ENCODE measurements at places on chromosomes 1 and 21.
A peak's percentile ranks its signal among the peaks of the same experiment; 100 is the strongest.

- no peak for DNase-seq
Measured at GRCh38 chr1:67269061-67269460, 38.6 kb upstream of the IL12RB2 start.

- DNase-seq, result peak; percentile 51
Measured at GRCh38 chr1:27643600-27644368, 8.8 kb upstream of the FGR start.

- DNase-seq, result no peak
Measured at GRCh38 chr1:82979593-82980236, 1019.2 kb downstream of the TTLL7 start.

GRCh38 chr1:166302989-166303758, 136.4 kb upstream of the FAM78B start:
- no peak for DNase-seq

DNA sequence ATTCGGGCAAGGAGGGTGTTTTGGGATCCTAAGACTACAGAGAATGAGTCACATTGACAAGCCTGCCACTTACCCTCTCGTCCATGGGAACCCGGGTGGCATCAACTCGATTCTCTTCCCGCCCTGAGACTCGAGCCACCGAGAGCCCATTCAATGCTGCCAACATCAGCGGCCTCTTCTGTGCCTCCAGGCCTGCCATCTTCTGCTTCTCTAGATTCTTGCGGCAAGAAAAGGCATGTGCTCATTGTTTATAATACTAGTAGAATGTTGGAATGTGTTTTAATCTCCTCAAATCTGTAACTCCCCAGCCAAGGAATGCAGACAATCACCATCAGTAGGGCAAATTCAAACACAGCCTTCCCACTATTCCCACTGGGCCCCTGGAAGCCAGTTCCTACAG, 96.9 kb downstream of the SMYD2 start:
- no peak for DNase-seq

GRCh38 chr1:1630965-1631781, 800 bp upstream of the MMP23B start:
- DNase-seq, result peak; percentile 84

GRCh38 chr1:200183637-200184036, 156.1 kb downstream of the NR5A2 start:
- DNase-seq, result no peak

GRCh38 chr1:38088791-38089190, 42.2 kb upstream of the POU3F1 start:
- DNase-seq, result no peak

- no peak for DNase-seq
Measured at GRCh38 chr1:23577056-23578004, 18.0 kb upstream of the ID3 start.

DNA sequence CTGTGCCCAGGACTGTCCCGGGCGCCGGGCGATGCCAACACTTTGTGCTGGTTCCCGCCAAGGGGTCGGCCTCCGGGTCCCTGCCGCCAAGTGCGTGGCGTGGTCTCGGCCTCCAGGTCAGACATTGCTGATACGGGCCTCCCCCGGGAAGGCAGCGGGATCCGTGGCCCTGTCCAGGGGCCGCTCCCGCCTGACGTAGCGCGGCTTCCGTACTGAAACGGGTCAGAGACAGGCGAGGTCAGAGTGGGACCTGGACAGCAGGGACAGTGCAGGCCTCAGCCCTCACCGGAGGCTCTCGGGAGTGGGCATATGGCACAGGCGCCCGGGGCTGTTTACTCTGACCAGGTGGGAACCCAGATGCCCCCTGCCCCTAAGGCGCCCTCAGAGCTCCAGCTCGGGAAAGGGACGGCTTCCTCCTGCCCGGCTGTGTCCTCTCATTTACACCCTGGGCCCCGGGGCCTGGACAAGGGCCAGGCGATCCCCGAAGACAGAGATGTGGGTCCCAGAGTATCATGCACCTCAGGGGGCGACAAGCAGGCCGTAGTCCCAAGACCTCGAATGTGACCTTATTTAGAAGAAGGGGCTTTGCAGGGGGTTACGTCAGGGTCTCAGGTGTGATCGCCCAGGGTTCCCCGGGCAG, 8.8 kb upstream of the RNF223 start:
- no peak for DNase-seq

DNA sequence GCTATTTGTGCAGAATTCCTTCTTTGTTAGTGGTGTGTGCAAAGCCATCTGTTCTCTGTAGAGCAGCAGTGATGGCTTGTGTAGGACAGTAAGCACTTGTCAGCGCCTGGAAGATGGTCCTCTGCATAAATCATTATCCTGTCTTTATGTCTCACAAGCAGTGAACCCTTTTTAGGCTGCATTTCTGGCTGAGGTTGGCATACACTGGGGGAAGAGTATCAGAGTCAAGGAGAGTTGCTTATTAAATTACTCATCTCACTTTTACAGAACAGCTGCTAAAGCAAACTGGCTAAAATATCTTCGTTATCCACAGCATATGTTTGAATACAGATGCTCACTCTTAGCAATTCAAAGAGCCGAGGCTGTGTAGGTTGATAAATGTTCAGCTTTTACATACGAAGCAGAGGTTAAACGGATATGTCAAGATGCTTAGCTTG, 54.6 kb upstream of the NCAM2 start:
- DNase-seq, result no peak

GRCh38 chr1:38269923-38270848, 223.6 kb upstream of the POU3F1 start:
- no peak for DNase-seq

GRCh38 chr1:207827488-207827830, 75.6 kb downstream of the CD46 start:
- DNase-seq, result no peak

- DNase-seq, result no peak
Measured at GRCh38 chr1:31412732-31413404, at the start of gene SERINC2. Gene SERINC2 (plus strand): TSS chr1:31413213. CDS start chr1:31413266, 53 bp downstream.

- DNase-seq, result no peak
Measured at GRCh38 chr1:206708058-206708457, 23.4 kb downstream of the MAPKAPK2 start.

DNA sequence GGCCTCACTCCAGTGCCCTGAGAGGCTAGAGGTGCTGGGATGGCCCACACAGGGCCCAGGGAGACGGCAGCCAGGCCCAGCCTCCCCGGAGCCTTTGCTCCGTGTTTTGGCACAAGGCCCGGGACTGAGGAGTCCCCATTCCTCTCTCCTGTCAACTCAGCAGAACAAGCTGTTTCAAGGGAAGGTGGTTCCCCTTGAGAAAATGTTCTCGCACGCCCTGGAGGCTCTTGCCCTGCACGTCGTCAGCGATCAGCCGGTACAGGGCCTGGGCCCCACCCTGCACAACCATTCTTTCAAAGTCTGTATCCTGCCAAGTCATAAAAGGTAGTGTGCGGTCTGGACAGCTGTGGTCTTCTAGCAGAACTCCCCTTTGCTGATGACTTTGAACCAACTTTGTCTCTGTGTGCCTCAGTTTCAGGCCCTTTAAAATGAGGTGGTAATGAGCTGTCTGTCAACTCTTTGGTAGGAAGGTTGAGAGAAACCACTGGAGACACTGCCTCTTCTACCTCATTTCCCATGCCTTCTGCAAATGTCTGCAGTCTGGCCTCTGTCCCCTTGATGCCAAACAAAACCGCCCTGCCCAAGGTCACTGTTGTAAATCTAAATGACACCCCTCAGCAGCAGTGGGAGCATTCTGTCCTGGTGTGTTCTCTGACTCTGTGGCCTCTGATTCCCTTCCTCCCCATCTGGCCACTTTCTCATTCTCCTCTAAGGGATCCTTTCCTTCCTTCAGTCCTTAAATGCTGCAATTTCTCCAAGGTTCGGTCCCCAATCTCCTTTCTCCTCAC, 138.6 kb upstream of the JUN start:
- DNase-seq, result peak; percentile 49

GRCh38 chr1:12548973-12549459, 69.0 kb downstream of the DHRS3 start:
- DNase-seq, result peak; percentile 39

- DNase-seq, result no peak
Measured at GRCh38 chr1:157147906-157148700, 9.9 kb upstream of the ETV3 start.

DNA sequence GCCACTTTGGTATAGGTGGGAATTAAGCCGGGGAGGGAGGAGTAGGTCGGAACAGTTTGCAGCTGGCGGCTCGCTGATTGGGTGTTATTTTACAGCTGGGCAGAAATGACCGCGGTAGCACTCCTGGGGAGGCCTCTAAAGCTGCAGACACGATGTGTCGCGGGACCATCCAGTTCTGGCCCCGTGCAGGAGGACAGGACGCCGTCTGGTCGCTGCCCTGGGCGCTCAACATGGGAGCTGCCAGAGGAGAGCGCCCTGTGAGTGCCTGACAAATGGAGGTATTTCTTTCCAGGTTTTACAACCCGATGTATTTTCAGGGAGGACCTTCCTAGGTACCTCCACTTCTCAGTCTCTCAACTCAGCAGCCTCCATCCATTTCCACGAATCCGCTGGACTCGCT, 46.2 kb downstream of the CDC7 start:
- DNase-seq, result no peak

DNA sequence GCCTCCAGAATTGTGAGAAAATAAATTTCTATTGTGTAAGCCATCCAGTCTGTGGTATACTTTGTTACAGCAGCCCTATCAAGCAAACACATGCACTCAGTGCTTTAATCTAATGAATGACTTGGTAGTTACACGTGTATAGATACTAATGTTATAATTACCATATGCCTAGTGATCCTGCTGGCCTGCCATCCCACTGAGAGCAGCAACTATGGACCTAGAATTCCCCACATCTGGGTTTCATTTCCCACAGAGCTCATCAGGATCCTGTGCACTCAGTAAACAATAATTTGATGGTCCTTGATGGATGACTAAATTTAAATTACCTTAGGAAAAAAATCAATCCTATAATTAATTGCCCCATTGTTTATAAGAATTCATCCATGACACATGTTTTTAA, 86.5 kb upstream of the RGS1 start:
- no peak for DNase-seq

- no peak for DNase-seq
Measured at GRCh38 chr1:60935599-60936110, 146.7 kb upstream of the NFIA start.

- DNase-seq, result no peak
Measured at GRCh38 chr1:156425943-156426342, 56.9 kb downstream of the RHBG start.

DNA sequence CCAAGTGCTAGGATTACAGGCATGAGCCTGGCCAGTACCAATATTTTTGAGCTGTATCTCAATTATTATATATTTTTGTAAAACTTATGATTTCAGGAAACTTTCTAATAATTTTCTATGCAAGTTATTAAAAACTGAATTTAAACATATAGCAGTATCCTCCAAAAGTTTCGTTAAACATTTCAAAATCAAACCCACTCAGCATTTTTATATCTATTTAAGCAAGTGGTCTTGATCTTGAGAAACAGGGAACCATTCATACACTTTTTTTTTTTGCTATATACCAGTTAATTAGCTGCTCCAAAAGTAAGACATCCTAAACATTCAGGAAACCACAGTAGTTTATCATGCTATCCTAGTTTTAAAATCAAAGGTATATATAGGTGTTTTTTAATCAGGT, 22.0 kb downstream of the SHCBP1L start:
- DNase-seq, result no peak

- no peak for DNase-seq
Measured at GRCh38 chr1:8821084-8821483, 3.6 kb upstream of the RERE start.

- no peak for DNase-seq
Measured at GRCh38 chr1:55210990-55211801, 4.0 kb downstream of the USP24 start.

- DNase-seq, result no peak
Measured at GRCh38 chr21:20802631-20803260, 195.5 kb upstream of the NCAM2 start.

DNA sequence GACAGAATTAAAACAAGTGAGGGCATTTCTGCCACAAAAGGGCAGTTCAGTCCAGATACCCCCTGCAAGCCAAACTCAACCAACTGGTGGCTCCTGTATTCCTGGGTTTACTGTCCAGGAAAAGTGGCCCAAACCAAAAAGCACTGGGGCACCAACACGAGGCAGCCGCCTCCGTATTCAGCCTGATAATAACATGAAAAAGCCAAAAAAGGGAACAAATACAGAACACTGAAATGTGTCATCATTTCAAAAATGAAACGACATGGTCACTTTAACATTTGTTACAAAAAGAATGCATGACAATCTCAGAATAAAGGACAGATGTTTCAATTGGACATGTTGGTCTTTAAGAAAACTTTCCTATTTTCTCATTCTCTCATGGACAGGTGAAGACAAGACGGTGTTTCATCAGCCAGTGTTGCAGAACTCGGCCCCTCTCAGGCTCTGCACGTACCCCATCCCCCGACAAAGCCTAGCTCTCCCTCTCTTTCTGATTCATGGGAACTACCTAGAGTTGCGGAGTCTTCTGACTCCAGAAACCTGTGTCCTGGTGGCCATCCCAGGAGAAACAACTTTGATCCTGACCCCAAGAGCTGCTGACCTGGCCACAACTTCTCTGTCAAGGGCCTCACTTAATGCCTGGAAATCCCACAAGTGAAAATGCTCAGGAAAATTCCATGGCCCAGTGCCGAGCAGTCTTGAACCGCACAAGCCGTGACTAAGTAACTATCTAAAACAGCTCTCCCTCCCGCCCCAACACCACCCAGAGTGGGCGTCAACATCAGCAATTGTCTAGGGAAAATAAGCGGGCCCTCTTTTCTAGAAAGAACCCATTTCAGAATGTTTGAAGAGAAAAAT, 27.1 kb downstream of the ZBTB17 start:
- no peak for DNase-seq

GRCh38 chr21:35438643-35439404, 389.7 kb upstream of the RUNX1 start:
- no peak for DNase-seq

DNA sequence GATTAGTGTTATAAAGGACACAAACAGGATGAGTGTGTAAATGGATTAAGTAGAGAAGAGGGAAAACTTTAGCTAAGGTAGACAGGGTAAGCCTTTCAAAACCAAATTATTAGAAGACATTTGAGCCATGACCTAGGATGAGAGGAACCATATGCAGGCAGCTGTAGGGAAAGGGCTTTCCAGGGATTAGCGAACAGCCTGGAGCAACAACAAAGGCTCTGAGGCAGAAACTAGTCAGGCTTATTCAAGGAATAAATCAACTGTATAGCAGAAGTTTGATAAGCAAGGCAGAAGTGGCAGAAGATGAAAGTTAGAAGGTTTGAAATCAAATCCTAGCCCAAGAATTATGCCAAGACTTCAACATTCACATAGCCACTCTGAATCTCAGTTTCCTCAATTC, 21.3 kb downstream of the AIDA start:
- no peak for DNase-seq

GRCh38 chr1:227945891-227946623, 1.7 kb downstream of the WNT9A start:
- no peak for DNase-seq
